ENCODE measurements at places on chromosomes 2 and 18.

- no peak for DNase-seq
Measured at GRCh38 chr18:11984091-11984490, 2.8 kb downstream of the IMPA2 start.

- no peak for DNase-seq
Measured at GRCh38 chr2:163044114-163044513, 205.5 kb upstream of the KCNH7 start.

DNA sequence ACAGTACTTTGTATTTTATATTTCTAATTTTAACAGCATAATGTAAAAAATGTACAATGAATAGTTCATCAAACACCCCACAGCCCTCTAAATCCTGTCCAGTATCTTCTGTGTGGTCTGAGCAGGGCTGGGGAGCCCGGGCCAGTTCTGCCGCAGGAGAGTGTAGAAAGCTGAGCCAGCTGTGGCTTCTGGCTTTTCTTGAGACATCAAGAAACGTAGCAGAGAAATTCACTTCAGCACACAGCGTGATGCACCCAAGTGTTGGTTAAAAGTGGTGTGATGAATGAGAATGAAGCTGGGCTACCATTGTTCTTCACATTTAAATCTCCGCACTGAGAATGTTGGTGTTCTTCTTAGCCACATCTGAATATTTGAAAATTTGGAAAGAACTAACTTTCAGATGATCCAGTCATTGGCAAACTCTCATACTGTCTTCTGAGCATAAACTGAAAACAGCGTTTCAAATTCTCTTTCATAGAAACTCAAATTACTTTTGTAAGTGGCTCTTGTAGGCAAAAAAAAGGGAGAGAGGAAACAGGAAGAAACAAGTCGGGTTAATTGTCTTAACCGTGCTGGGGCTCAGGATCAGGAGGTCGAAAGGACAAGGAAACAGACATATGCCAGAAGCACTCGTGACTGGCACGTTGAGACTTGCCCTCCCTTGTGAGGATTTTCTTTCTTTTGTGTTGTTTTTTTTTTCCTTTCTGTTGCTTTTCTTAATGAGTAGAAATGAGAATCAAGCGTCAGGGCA is 23.4 kb upstream of the TMEM87B start:
- no peak for DNase-seq

DNA sequence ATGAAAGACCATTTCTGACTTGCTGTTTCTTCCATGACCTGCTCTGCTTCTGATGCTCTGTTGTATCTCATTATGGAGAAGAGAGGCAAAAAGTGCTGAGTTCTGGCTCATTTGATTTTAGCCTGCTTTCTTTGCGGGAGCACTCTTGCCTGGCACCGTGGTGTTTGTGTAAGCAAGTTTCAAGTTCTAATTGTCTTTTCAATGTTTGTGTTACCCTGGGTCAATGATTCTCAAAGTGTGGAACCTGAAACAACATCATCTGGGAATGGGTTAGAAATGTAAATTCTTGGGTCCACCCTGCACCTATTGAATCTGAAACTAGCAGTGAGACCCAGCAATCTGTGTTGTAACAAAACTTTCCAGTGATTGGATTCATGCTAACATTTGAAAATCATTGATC is 85.5 kb upstream of the STON1 start:
- DNase-seq: no peak

DNA sequence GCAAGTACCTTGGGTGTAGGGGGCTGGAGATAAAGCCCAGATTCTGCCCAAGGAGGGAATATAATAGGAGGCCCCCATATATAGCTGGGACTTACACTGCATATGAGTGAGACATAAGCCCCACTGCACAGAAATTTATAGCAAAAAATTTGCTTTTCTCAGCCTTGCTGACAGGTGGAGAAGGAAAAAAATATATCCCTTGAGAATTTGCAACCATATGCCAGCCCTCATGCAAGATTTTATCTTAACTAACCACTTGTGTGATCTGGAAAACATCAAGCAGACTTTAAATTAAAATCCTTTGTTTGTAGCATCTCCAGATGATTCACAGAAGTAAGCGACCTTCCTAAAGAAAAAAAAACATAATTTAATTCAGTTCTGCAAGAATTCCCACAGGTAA is 288.2 kb downstream of the BCL2 start:
- DNase-seq: no peak

DNA sequence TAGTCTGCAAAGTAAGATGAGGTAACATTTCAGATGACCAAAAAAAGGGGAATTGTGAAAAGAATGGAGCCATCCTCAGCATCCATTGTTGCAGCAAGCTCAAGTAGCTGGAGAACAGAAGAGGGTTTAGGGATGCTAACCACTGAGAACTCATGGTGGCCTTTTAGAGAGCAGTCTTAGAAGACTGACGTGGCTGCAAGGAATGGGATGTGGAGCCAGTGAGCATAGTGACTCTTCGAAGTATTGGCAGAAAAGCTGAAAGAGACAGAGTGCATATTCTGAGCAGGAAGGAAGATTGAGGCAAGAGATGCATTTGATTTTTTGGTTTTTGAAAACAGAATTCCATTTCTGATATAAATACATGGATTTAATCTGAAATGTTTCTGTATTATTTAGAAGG is 151.2 kb downstream of the UBE2E3 start:
- no peak for DNase-seq

DNA sequence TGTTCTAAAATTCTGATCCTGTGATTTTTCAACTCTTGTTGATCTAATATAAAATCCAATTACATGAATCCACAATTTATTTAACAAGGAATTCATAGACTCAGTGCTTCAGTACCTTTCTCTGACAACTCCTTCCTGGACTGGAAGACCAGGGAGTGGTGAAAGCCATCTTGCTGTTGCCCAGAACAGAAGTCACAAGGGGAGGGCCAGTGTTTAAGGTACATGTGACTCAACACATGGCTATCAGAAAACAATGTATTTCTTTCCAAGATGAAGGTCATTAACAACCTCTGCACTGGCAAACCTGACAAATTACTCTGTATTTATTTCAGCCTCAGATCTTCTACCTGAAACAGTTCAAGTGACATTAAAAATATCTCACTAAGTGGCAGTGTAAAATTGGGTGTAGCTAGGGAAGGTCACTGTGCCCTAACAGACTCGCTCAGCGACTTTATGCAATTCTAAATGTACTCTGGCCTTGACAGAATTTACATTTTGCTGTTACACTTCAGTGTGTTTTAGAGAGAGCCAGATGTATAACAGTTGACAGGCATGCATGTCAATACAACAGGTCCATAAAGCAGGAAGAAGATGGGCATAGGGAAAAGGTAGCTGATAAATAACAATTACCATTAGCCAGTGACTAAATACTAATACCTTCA is 75.4 kb downstream of the NCKAP5 start:
- no peak for DNase-seq

DNA sequence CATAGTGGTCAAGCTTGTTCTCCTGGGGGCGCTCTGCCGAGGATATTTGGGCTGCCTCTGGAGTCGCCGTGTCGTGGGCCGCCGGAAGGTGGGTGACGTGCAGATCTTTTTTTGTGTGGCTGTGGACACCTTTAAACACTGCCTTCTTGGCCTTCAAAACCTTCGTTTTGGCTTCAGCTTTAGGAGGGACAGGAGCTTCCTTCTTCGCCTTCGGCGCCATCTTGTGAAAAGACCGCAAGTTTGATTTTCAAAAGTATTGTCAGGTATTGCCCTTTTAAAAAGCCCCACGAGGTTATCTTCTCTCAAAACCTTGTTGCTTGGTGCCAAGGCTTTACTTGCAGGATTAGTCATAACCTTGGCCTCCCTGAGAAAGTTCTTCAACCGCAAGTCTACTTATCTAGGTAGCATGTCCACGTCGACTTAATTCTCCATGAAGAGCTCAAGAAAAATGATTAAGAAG is 20.8 kb downstream of the LAMA3 start:
- no peak for DNase-seq

GRCh38 chr2:47497843-47498460 is 95.0 kb downstream of the MSH2 start:
- no peak for DNase-seq

- DNase-seq: no peak
Measured at GRCh38 chr2:98940102-98940501, 4.1 kb upstream of the CRACDL start.

GRCh38 chr2:27039426-27039825 is 6.7 kb downstream of the TMEM214 start:
- DNase-seq: no peak

DNA sequence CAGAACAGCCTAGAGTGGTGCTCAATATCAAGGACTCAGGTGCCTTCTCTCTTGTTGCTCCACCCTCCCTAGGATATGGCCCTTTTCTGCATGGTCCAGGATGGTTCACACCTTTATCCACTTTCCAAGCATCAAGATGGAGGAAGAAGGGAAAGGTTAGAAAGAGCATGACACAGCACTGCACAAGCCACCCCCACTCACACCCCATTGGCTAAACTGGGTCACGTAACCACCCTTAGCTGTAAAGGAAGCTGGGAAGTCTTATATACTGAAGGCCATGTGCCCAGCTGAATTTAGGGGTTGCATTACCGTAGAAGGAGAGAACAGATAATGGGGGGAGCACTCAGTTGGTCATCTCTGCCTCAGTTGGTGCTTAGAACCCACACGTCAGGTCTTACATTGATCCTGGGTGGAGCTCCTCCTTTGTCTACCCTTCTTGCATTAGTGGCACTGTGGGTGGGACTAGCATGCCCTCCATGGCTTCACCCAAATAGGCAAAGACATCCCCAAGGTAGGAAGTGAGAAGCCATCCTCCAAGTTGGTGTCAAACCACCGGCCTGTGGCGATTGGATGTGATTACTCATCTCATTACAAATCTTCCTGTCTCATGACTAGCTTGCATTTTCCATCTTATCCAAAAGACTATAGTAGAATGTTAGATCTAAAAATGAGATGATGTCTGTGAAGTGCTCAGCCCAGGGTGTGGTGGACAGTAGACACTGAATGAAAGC is 248.5 kb downstream of the HAUS1 start:
- no peak for DNase-seq

DNA sequence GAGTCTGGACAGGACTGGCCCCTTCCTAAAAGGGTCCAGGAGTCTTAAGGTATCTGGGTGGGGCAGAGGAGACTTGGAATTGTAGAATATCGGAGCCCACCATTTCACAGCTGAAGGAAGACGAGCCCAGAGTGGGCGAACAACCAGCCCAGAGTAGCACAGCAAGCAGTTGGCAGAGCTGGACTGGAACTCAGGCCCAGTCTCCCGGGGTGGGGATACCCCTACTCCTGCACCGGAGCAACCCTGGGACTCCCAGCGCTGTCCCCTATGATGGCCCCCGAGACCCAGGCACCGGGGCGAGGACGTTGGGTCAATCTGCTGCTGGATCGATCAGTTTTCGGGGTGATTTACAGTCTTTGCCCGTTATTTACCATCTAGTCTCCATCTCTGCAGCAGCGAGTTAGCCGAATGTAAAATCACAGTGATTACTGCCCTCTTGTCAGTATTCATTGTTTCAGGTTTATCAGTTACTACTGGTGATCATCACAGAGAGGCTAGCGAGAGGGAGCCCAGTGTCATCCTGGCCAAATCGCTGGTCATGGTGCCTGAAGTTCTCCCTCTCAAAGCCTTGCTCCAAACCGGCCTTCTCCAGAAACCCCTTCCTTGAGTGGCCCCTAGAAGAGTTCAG is 75.3 kb downstream of the SMAD7 start:
- no peak for DNase-seq

DNA sequence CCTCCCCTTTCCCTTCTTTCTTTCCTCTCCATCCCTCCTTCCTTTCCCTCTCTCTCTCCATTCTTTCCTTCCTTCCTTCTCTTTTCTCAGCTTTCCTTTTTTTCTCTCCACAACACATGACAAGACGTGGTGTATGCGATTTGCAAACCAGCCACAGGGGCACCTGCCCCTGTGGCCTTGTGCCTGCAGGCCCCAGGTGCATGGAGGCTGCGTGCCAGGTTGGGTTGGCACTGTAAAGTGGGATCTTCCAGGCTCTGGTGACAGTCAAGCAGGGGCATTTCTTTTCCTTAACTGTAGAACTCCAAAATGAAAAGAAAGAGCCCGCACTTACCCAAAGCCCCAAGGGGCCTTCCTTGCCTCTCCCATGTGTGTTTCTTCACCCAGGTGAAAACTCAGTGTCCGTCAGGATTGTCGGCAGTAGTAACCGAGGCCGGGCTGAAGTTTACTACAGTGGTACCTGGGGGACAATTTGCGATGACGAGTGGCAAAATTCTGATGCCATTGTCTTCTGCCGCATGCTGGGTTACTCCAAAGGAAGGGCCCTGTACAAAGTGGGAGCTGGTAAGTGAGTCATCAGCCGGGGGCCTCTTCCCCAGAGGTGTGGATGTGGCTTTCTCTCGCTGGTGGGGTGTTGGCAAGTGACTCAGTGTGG is 50.9 kb downstream of the MARCO start:
- no peak for DNase-seq

- DNase-seq: no peak
Measured at GRCh38 chr18:32111706-32112105, 20.0 kb downstream of the RNF138 start.

- DNase-seq: no peak
Measured at GRCh38 chr2:223846515-223846914, 9.1 kb upstream of the AP1S3 start.

DNA sequence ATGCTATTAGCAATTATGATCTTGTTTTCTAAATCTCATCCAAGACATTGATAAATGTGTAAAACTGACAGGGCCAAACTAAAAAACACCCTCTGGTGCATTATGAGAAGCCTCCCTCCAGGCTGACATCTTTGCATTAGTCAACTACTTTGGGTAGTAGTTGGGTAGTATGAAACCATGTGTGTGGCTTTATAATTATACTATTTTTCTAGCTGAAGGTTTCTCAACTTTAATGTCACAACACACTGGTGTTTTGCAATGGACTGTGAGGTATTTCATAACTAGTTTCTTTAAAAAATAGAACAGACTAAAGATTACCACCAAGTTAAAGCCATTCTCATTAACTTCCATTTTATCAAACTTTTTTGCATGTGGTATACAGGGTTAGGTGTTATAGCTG is 73.1 kb upstream of the RBMS1 start:
- DNase-seq: no peak

DNA sequence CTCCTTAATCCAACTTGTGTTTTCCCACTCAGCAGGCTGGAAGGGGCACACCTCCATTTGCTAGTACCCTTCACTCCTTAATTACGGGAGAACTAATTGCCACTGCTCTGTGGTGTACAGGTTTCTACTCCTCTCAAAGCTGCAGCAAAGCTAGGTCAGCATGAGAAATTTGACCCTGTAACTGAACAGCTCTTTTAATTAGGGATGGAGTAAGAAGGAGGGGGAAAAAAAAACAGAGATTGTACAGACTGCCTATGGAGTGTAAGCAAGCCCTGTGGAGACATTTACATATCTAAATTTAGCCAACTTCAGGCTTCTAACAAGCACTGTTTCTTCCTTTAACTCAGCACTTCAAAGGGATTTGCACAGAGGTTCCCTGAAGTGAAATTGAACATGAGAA is 629.7 kb upstream of the SETBP1 start:
- DNase-seq: no peak

- no peak for DNase-seq
Measured at GRCh38 chr2:111071600-111072171, 49.0 kb upstream of the BCL2L11 start.

- DNase-seq: no peak
Measured at GRCh38 chr18:70366174-70366573, 77.3 kb downstream of the SOCS6 start.

GRCh38 chr2:25294573-25295462 is 46.9 kb downstream of the DNMT3A start:
- DNase-seq: no peak
